Kidney capillary endothelial cell (primary cell): ENCODE measurements at places on chromosomes 7 and 10.

DNA sequence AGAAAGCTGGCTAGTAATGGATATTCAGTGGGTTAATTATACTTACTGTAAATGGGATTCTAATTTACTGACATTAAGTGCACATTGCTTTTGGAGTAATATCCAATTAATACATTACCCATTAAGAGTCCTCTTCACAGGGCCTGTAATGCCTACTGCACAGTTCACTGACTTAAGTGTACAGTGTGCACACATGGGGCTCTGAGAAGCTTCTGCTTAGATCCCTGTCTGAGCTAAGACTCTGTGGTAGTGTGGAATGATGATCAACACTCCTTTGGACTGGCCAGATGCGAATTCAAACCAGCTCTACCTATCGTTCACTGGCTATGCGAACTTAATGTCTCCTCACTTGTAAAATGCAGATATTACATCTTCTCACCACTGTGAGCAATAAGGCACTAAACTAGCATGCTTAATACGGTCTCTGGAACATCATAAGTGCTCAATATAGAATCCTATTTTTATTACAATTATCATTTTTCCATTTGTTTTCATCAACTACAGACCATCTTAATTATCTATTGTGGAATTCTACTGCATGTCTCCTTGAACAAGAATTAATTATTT, 53.8 kb upstream of the SEC61G start:
- DNase-seq, result no peak

- DNase-seq, result no peak
These were observed 139.5 kb downstream of the PFKFB3 start for GRCh38 chr10:6342096-6342685.

DNA sequence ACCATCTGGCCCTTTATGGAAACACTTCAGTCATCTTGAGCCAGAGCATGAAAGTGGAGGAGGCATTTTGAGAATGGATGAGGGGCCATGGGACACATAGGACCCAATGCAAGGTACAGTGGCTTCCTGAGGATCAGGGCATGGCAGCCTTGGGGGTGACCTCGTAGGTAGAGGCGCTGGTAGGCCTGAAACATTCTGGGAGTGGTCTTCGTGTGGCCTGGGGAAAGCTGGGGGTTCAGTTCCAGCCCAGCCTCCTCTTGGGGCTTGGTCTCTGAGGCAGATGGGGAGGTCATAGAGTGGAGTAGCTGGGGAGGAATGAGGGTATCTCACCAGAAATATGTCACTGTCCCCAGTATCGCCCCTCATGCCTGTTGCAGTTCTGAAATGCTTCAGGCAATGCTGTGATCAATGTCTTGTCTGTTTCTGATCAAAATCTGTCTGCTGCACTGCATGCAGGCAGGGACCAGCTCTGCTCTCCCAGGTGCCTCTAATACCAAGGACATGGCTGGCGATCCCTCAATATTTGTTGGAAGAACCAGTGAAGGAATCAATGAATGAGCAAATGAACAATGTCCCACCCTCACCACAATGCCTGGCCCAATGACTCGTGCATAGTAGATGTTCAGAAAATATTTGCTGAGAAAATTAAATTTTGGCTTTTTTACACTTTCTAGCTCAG, 90.9 kb downstream of the CHST15 start:
- no peak for DNase-seq

DNA sequence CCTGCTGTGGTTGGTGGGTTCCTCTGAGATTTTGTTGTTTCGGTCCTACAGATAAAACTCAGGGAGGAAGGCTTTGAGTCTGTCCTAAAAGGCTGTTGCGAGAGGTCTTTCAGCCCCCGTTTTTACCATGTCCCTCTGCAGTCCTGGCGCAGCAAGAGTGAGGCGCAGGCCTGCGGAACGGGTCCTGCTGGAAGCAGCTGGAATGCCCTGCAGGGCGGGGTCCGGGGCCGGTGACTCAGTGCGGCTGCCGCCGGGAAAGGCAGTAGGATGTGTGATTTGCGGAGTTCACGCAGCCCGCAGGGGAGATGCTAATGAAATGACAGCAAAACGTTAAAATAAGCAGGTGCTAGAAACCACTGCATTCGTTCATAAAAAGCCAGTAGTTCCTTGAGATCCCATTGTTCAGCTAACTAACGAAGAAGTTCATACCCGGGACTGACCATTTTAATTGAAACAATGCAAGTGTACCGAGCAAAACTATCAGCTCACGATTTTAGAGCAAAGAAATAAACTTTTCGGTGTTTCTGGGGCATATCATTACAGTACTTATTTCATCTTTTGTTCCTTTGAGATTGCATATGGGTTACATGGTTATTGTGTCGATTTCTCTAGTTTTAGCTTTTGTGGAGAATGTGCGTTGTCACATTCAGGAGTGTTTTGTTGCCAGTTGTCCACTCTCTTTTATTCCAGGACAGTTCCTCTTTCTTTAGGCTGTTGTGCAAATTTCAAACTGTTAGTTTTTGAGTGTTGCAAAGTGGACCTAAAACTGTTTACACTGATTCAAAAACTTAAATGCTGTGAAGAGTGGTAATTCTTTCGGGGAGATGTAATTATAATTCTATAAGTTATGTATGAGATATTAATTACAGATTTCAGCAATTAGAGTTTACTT, 783 bp downstream of the ANLN start:
- DNase-seq, result peak; percentile 87

DNA sequence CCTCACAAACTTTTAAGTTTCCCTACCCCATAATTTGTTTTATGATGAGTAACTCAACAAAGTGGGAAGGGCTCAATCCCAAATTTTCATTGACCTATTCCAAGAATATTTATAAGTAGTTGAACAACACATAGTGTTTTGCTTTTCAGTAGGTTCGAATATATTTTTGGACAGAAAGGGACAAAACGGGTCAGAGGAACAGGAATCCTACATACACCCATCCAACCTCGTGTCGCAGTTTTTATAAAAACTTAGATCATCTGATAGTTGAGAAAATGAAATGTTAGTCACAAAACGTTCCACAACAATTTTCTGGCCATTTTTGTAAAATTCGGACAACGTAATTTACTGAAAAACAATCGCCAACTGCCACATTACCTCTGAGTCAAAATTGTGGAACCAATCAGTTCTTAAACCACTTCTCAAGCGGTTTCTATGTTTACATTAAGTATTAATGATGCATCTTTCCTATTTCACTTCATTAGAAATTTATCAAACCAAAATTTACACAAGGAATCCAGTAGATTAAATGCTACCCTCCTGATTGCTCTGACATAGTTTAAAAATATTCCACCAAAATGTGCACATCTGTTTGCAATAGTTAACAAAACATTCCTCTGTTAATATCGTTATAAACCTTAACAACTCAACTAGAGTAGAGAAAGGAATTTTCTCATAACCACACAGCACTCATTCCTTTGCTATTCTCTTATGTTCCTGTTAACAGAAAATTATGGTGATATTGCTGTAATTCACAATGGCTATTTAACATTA, 6.3 kb downstream of the WNT16 start:
- DNase-seq, result no peak

DNA sequence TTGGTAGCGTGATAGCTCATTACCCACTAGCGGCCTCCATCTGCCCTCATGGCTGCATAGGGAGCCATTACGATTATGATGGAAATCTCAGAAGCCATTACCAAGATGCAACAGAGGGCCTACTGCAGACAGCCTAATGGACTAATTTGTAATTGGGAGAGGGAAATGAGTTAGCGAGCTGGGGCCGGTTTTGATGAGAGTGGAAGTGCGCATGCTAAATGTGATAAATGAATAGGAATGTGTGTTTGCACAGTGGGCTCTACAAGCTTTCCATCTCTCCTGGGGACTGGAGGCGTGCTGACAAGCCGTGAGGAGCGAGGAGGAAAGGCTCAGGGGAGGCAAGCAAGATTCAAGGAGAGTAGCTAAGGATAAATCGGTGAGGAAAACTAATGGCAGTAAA, 644.5 kb upstream of the GALNT17 start:
- DNase-seq, result no peak

- no peak for DNase-seq
These were observed 760.9 kb upstream of the IGFBP3 start for GRCh38 chr7:46681865-46682503.

DNA sequence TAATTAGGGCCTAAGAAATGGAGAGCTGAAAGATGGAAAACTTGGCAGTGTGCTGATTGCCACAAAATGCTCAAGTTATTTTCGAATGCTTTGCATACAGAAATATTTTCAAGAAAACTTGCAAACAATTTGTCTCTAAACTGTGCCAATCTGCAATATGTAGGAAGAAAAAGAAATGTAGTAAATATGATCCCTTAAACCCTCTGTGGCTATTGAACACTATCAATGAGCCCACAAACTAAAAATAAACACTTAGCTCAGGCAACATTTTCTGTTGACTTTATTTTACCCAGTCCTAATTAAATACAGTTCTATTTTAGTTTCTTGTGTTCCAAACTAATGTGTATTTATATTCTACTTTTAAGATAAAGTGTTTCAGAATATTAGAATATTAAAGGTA, 342.1 kb downstream of the SEMA3D start:
- DNase-seq, result no peak

DNA sequence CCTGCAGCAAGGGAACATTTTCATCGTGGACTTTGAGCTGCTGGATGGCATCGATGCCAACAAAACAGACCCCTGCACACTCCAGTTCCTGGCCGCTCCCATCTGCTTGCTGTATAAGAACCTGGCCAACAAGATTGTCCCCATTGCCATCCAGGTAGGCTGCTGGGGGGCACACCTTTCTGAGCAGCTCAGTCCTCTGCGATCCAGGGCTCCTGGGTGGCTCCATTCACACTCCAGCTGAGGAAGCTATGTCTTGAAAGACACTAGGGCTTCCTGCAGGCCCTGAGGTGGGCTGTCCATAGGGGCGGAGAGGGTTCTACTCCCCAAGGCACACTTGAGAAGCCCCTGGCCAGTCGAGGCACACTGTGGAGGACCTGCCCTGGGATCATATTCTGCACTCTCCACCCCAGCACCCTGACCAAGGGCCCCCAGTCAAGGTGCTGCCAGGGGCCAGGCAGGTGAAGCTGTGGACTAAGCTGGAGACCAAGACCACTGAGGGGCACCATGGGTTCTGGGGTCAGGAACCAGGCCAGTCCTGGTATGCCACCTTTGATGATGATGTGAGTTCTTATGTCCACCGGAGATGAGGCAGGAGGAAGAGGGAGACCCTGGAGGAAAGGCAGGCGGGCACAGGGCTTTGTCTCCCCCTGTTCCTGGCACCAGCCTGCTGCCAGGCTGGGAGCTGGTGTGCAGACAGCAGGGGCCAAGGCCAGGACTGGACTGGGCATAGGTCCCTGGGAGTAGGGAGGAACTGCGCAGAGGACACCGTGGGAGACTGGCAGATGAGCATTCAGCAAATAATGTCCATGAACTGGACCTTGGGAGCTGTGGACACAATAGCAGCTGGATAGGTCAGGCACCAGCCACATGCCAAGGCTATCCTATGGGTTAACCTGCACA, 54.8 kb downstream of the ALOX5 start:
- DNase-seq, result no peak

- DNase-seq, result no peak
These were observed 7.5 kb upstream of the CXCL12 start for GRCh38 chr10:44392420-44392819.

DNA sequence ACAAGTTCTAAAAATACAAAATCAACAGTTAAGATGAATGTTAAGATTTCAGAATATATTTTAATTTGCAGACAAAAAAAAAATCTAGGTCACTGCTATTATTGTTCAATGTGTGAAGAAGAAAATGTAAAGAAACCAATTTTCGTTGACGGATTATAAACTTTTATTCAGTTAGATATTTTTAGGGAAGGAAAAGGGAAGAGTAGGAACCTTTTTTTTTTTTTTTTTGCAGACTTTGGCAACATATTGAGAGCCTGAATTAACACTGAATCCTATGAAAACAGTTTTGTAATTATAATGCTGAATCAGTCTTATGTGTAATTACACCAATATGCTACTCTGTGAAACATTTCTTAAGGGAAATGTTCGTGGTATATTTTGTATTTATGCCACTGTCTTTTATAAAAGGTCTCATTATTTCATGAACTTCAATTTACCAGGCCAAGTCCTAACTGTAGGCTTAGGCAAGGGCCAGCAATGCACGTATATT, 106.3 kb downstream of the ST8SIA6 start:
- no peak for DNase-seq

DNA sequence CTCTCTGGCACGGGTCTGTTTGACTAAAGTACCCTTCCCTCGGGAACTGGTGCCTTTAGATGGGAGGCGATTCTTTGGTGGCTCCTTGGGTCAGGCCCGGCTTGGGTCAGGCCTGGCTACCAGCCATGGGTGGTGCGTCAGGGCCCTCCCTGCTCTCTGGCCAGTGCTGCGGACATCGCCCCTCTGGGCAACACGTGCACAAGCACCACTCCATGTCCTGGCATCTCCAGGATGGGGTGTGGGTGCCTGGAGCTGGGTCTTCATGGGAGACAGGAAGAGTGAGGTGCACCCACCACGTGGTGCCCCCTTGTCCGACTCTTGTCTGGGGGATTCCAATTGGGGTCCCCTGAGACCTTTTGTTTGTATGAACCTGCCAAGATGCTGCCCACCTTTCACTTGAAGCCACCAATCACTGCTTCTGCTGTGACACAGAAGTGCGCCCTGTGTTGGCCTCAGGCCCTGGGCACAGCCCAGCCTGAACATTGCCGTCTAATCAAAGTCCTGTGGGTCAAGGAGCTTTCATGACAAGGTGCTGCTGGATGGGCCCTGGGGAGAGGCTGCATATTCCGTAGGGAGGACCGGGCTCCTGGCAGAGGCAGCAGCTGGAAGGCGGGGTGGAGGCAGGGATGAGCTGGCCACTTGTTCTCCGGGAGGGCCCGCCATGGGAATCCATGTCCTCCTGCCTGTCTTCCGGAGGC, 11.1 kb upstream of the PWWP2B start:
- DNase-seq, result no peak

DNA sequence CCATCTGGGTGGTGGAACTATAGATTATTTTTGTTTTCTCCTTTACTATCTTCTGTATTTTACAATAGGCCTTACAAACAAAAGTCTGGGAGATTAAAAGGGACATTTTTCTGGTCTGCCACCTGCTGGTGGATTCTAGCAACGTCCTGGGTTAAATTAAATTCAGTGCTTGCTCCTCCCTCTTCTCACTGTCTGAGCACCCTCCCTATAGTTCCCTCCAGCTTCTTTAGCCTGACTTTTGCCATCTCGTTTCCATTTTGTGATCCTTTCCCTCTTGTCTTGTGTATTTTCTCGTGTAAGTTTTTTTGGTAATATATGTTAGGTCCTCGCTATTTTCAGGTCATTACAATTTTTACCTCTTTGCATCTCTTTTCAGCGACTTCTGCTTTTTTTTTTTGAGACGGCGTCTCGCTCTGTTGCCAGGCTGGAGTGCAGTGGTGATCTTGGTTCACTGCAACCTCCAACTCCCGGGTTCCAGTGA, 16.1 kb downstream of the ANKRD16 start:
- peak; percentile 50 for DNase-seq

- DNase-seq, result no peak
These were observed 154.8 kb downstream of the DGKB start for GRCh38 chr7:14747701-14748100.

DNA sequence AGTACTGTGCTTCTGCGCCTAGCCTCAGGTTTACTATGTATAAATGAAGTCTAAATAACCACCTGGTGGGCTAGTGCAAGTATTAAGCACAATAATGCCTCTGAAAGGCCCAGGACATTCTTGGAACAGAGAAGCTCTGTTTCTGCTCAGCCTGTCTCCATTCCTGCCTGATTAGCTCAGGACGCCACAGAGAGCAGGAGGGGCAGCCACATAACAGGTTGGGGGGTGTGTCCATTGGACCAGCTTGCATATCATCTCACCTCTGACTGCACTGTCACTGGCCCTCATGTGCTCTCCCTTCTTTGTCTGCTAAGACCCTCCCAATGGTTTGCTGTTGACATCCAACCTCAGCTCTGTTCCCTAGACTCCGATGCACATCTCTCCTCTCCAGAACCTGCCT, 52.8 kb upstream of the IKZF1 start:
- no peak for DNase-seq
